Activated CD4-positive, alpha-beta memory T cell treated with anti-CD3 and anti-CD28 coated beads for 36 hours (primary cell): ENCODE measurements at places on chromosomes 3 and 15. TPM values are rescaled to one million over a fixed set of nuclear protein-coding genes. Genes with fewer than 3 reads are reported as not detected.

- no peak for DNase-seq
These were observed 8.7 kb downstream of the ARHGAP31 start for GRCh38 chr3:119302697-119303551.

DNAH12 gene
- total RNA-seq: 0.14 TPM

SEMA3G gene
- 0.14 TPM for total RNA-seq

ASB14 gene
- not detected for total RNA-seq

- DNase-seq: peak; percentile 5
These were observed 28.4 kb downstream of the GRIP2 start for GRCh38 chr3:14511623-14512280.

- DNase-seq: no peak
These were observed 128.6 kb upstream of the DLG1 start for GRCh38 chr3:197427021-197427420.

ECE2 gene
- not detected for total RNA-seq

DNA sequence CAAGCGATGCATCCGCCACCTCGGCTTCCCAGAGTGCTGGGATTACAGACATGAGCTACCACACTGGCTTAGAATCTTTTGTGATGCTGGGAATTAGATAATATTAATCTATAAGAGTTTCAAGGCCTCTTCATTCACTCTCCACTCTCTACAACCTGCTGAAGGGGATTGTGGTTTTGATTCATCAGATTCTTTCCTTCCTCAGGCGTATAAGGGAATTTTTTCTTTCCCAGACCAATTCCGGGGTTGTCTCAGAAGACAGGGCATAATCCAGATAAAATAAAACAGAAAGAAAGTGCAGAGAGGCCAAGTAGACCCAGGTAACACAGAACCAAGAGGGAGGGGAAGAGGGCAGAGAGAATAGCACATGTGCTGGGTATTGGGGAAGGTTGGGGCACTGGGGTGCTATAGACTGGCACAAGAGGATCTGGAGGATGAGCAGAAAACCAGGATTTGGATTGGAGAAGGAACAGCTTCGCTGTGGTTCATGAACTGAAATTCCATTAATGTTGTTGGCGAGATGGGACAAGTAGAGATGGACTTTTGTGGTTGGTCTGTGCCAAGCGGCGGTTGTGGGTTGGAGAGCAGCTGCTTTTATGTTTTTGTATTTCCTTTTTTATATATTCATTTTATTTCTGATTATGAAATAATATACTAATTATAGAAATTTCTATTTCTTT, 12.8 kb downstream of the ARL6IP5 start:
- no peak for DNase-seq

GRCh38 chr15:32834156-32834555, 116.4 kb downstream of the GREM1 start:
- no peak for DNase-seq

DNA sequence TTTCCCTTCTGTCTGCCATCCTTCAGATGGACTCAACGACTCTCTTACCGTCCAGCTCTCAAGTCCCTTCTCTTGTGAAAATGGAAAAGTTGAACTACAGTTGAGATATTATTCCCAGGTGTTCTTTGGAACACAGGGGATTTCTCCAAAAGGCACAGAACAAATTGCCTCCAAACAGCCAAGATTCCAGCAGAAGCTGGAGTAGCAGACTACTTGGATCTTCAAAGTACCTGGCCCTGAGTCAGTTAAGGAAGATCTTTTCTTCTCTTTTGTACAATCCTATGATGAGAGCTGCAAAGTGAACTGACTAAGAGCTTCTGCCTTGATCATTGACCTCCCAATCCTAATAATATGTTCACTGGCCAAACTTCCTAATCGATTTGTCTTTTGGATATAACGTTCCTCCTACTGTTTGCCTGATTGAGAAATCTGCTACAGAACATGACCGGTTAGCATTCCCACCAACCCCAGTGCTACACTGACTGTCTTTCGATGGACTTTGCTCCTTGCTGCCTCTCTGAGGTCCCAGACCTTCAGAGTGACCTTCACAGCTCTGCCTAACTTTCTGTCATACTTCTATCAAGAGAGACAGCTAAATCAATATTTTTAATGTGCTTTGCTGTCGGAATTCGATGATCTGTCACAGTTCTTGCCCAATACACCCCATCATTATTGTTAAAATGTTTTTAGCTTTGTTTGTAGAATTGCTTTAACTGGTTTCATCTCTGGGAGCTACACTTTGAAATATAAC, 21.9 kb downstream of the PAQR9 start:
- no peak for DNase-seq

- DNase-seq: no peak
These were observed 64.9 kb upstream of the PIK3R4 start for GRCh38 chr3:130811557-130811956.

RAP2B gene
- 13.0 TPM for total RNA-seq

COLQ gene
- total RNA-seq: 1.5 TPM

- DNase-seq: no peak
These were observed 50.7 kb downstream of the FAM43A start for GRCh38 chr3:194736277-194736895.

CEP152 gene
- 39.4 TPM for total RNA-seq

RNF123 gene
- 29.7 TPM for total RNA-seq

VPS39 gene
- 52.6 TPM for total RNA-seq

DNA sequence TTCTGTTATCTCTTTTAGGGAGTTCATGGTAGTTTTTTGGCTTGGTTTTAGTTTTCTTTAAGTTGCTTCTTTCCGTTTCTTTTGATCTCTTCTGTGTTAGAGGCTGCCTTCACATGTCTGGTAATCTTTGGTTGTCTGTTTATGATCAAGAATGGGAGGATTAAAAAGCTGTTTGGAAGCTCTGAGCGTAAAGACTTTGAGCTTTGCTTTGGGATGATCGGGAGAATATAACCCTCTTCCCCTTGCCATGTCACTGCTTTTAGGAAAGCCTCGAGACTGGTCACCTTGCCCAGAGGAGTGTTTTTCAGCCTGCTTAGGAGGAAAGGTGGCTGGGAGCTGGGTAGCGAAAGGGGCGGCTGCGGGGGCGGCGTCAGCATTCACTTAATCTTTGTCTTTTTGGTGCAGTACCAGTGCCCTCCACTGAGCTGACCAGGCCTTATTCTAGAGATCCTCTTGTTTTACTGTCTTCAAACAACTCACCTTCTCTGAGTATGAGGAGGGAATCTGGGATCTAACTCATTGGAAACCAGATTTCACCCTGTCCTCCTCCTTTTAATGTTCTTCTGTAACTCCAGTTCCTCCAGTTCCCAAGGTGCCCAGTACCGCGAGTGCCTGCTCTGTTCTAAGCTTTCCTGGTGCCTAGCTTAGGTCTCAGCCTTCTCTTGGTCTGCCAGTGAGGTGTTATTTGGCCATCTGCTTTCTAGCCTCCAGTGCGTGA, 15.5 kb downstream of the TATDN2 start:
- DNase-seq: peak; percentile 82

GRCh38 chr3:29167180-29167579, 113.7 kb upstream of the RBMS3 start:
- DNase-seq: no peak

GABRA5 gene
- not detected for total RNA-seq

LEKR1 gene
- total RNA-seq: 0.56 TPM

DNA sequence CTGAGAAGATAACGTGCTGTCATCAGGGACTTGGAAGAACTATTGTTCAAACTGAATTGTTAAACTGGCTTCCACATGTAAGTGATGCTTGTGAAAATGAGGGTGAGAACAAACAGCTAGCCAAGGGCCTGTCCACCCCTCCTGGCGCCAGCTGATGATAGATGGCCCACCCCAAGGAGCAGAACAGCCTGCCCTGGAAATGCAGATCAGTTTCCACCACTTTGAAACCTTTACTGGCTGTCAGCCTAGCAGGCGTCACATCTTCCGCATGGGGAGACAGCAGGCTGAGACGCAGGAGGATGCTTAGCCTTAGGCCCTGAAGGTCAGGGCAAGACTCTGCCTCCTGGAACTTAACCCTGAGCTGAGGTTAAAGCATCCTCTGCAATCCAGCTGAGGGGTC, 6.4 kb upstream of the SLC51B start:
- no peak for DNase-seq

DNA sequence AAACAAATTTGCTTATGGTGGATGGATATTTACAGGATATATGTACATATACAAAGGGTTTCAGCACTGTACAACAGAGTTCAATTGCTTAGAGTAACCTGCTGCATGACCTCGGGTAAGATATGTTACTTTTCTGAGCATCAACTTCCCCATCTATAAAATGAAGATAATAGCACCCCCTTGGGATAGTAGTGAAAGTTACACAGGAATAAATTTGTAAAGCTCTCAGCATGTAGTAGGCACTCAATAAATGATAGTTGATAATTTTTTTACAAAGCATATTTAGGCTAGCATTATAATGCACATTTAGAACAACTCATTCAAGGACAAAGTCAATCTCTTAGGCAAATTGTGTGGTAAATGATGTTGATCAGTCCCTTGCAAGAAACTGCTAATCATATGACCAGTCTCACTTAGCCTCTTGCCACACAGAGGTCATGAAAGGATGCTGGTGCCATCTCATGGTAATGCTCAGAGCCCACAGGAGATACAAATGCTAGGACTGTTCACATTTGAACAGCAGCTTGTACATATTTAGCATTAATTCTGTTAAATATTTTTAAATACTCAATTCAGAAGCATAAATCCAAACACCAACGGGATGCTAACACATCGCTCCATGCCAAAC, 123.9 kb downstream of the MAGI1 start:
- DNase-seq: no peak
